Glomerular endothelial cell (primary cell): ENCODE measurements at places on chromosomes 5 and 9. TPM values are rescaled to one million over a fixed set of nuclear protein-coding genes. Genes with fewer than 3 reads are reported as not detected.

The SLC6A18 gene
- total RNA-seq, result not detected in 2 replicates

The PCDHGA9 gene
- total RNA-seq, result 3.3 and 4.5 TPM in 2 replicates

The TRIP13 gene
- 15.8 and 31.8 TPM in 2 replicates for total RNA-seq

The GHR gene
- 0.35 and 1.8 TPM in 2 replicates for total RNA-seq

The SPATA24 gene
- total RNA-seq, result 4.8 and 9.5 TPM in 2 replicates

The LAMC3 gene
- 0.12 and 0.63 TPM in 2 replicates for total RNA-seq

The KCNIP1 gene
- 0.76 and 1.7 TPM in 2 replicates for total RNA-seq

The PELO gene
- total RNA-seq, result 16.2 and 31.1 TPM in 2 replicates

The PCDHA3 gene
- 0.05 and 0.35 TPM in 2 replicates for total RNA-seq

The CNTLN gene
- 3.9 and 9.4 TPM in 2 replicates for total RNA-seq

The SPIN1 gene
- total RNA-seq, result 45.4 and 48.3 TPM in 2 replicates

The LCN1 gene
- total RNA-seq, result not detected in 2 replicates

The SLC36A2 gene
- total RNA-seq, result not detected in 2 replicates

The ANKRD18A gene
- 0.12 and 0.24 TPM in 2 replicates for total RNA-seq

The TRIM36 gene
- total RNA-seq, result 2.4 and 3.7 TPM in 2 replicates

The MUSK gene
- total RNA-seq, result not detected in 2 replicates

The NEUROG1 gene
- not detected in 2 replicates for total RNA-seq

The WHRN gene
- total RNA-seq, result 0.68 and 1.9 TPM in 2 replicates

The MOB3B gene
- total RNA-seq, result 0.05 and 0.47 TPM in 2 replicates

The P4HA2 gene
- total RNA-seq, result 109 and 151 TPM in 2 replicates

The DDX4 gene
- not detected in 2 replicates for total RNA-seq

The HTR4 gene
- total RNA-seq, result not detected in 2 replicates

The RUSC2 gene
- 32.9 and 42.5 TPM in 2 replicates for total RNA-seq

The CCNO gene
- total RNA-seq, result 0.10 and 0.70 TPM in 2 replicates

The SGCD gene
- 0.05 TPM in 1 of 2 replicates, not detected in the other for total RNA-seq

The ADCY2 gene
- not detected in 2 replicates for total RNA-seq

The PHF24 gene
- total RNA-seq, result 0.06 TPM in 1 of 2 replicates, not detected in the other

The C5 gene
- total RNA-seq, result 0.29 and 1.7 TPM in 2 replicates

The DBH gene
- not detected in 2 replicates for total RNA-seq

The F2RL2 gene
- total RNA-seq, result 13.3 and 30.9 TPM in 2 replicates

The SETX gene
- 50.1 and 62.4 TPM in 2 replicates for total RNA-seq

The DND1 gene
- 0.29 and 1.1 TPM in 2 replicates for total RNA-seq

The CHSY3 gene
- total RNA-seq, result 2.4 and 7.7 TPM in 2 replicates

The RASGRF2 gene
- 13.0 and 15.8 TPM in 2 replicates for total RNA-seq

The PPP3R2 gene
- total RNA-seq, result not detected in 2 replicates

The PCDHB13 gene
- total RNA-seq, result 1.8 and 3.0 TPM in 2 replicates

The MYOZ3 gene
- total RNA-seq, result 0.53 and 0.93 TPM in 2 replicates

The HEMGN gene
- not detected in 2 replicates for total RNA-seq

The SLC34A3 gene
- total RNA-seq, result not detected in 2 replicates

The GFM2 gene
- 26.1 and 28.6 TPM in 2 replicates for total RNA-seq
